NCI-H460 (cell line): ENCODE measurements at places on chromosomes 3 and 15. TPM values are rescaled to one million over a fixed set of nuclear protein-coding genes. Genes with fewer than 3 reads are reported as not detected.

Gene SEMA5B
- 0.07 TPM in 1 of 2 replicates, not detected in the other for total RNA-seq

DNA sequence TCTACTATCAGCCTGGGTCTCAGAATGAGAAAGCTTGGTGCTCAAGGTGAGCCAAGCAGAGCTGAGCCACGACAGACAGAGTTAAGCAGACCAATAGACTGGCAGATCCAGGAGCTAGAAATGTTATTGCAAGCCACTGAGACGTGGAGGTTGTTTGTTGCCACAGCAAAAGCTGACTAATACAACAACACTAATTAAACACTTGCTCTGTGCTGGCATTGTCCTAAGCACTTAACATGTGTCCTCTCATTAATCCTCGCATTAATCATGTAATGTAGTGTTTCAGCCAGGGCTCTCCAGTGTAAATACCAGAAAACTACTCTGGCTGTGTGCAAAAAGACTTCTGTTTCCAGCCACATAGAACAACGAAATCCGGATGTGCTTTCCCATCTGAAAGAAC lies 11.6 kb upstream of the SPSB4 start:
- no peak for DNase-seq

DNA sequence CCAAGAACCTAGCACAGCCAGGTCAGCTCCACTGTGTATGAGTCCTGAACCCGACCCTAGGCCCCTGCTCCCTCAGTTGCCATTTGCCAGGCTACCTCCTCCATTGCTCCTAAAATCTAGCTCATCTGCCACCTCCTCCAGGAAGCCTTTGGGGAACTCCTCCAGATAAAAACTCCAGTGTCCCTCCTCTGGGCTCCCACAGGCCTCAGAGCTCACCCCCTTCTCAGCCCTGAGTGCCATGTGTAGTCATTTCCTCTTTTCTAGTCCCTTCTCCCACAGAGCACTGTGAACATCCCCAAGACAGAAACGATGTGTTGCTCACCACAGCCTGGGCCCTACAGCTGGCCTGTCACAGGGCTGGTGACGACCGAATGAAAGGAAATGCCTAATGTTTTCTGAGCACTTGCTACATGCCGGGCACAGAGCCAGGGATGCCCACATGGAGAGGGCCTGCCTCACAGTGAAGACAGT lies 61.0 kb downstream of the IQSEC1 start:
- no peak for DNase-seq

Gene DUOXA2
- not detected in 2 replicates for total RNA-seq

GRCh38 chr3:197356275-197356674 lies 57.9 kb upstream of the DLG1 start:
- no peak for DNase-seq

GRCh38 chr15:41605566-41605965 lies 46.6 kb downstream of the TYRO3 start:
- no peak for DNase-seq

Gene CLDN11
- 0.38 and 0.72 TPM in 2 replicates for total RNA-seq

GRCh38 chr3:193016437-193016901 lies 98.8 kb upstream of the MB21D2 start:
- no peak for DNase-seq

DNA sequence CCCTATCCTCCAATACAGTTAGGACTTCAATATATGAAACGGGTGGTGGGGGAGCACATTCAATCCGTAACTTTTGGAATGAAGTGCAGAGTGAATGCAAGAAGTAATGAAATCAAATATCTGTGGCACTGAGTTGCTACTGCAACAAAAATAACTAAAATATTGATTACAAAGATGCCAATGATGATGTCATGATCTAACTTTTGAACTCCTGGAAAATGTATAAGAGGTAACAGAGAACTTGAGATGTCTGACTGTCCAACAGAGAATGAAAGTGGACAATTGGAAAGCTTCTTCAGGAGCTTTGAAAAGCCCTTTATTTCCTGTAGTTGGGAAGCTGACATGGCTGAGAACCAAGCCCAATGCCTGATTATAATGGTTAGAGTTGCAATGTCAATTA lies 279.9 kb downstream of the ZBBX start:
- no peak for DNase-seq

Gene INKA1
- total RNA-seq: 0.10 and 0.26 TPM in 2 replicates

DNA sequence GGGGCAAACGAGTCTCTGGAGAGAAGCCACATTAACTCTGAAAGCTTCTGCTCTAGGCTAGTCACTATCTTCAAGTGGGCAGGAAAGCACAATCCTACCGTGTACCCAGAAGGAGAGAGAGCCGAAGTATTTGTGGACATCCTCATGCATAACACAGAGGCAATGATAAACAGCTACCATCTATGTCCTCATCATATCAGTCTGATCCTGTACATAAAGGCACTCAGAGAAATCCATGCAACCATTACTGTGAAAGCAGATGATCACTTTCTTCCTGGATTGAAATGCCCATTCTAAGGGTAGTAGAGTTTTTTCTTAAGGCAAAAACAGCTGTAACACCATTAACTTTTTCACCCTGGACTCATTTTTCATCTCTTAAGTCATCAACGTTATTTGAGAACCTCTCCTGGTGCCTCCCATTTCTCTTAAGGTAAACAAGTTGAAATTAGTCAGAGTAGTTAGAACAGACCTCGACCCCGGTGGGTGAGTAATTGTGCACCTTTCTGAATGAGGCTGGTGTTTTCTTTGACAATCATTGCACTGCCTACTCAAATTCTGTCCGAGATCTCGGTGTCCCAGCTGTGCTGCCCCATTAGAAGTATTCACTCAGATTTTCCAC lies 327.4 kb downstream of the SHQ1 start:
- DNase-seq: no peak

- no peak for DNase-seq
These were observed 132.1 kb downstream of the LPP start for GRCh38 chr3:188286087-188286513.

GRCh38 chr3:129855832-129856419 lies 37.6 kb downstream of the TMCC1 start:
- peak; percentile 56 for DNase-seq

Gene PEX11A
- total RNA-seq: 8.0 and 8.4 TPM in 2 replicates
